ENCODE measurements at places on chromosomes 7 and 10. TPM values are rescaled to one million over a fixed set of nuclear protein-coding genes. Genes with fewer than 3 reads are reported as not detected.
A peak's percentile ranks its signal among the peaks of the same experiment; 100 is the strongest.

- DNase-seq: no peak
Observed at GRCh38 chr7:106047818-106048705, 64.0 kb downstream of the SYPL1 start.

GRCh38 chr7:133428876-133429275 is 176.0 kb downstream of the EXOC4 start:
- no peak for DNase-seq

GRCh38 chr10:83289373-83289772 is 849.9 kb upstream of the GHITM start:
- no peak for DNase-seq

DNA sequence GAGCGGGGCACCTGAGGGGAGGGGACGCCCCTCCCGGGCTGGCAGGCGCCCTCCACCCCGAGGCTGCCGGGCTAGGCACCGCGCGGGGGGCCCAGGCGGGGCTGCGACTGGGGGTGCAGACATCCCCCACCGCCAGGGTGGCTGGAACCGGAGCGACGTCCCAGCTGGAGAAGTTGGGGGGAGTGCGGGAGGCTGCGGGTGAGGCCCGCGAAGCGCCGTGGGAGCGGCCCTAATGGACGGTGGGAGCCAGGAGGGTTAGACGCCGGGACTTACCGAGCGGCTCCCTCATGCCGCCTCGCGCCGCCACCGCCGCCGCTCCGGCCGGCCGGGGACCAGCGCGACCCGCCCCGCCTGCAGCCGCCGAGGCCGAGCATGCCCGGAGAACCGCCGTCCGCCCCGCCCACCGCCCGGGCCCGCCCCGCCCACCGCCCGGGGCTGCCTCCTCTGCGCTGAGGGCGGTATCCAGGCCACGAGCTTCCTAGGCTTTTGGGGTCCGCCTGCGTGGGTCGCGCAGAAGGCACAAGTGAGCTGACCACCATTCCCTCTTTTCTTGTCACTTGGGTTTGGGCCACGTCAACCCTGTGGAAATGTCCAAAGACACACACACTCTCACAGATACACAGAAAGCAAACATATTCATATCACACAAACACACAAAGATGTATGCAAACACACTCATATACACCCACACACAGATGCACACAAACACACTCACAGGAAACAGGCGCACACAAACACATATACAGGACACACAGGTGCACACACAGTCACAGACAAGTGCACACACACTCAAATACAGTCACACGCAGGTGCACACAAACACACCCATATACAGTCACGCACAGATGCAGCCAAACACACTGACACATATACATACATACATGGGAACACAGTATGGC is at the start of gene JCAD:
JCAD (minus strand) TSS at position 378 of the 899 bp plus-strand sequence. CDS start 11,774 bp downstream, outside the sequence.
- DNase-seq: peak; percentile 64

DNA sequence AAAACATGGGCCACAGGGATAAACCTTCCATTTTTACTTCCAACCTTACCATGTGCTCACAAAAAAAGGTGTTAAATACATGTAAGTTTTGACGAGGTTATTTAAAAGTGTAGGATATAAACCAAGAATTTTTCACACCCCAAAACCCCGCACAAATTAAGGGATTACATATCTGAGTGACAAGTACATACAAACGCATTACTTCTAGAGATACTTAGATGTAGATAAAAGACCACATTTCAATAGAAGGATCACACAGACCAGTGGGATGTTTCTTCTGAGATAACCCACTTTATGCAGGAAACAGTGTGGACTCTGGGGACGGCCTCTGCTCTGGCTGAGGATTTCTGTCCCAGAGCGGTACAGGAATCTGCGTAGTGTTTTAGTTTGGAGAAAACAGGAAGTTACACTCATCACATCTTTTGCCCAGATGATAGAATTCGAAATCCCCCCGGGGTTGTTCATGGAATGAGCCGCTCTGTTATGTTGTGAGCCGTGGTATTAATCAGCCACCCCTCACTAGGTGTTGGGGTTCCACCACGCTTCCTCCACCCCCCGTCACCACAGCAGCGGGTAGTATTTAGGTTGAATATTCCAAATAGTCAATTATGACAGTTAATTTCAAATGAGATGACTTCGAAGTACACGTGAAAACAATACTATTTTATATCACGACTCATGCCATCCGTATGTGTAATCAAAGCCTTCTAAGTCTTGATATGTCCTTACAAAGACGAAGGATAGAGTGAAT is 1.3 kb upstream of the CUL1 start:
- DNase-seq: no peak

The PGAM2 gene
- not detected for total RNA-seq

The FKBP6 gene
- total RNA-seq: not detected
